ENCODE measurements at places on chromosomes 7 and 10.

- no peak for DNase-seq
These were observed 12.7 kb downstream of the IKZF5 start for GRCh38 chr10:122995936-122996335.

DNA sequence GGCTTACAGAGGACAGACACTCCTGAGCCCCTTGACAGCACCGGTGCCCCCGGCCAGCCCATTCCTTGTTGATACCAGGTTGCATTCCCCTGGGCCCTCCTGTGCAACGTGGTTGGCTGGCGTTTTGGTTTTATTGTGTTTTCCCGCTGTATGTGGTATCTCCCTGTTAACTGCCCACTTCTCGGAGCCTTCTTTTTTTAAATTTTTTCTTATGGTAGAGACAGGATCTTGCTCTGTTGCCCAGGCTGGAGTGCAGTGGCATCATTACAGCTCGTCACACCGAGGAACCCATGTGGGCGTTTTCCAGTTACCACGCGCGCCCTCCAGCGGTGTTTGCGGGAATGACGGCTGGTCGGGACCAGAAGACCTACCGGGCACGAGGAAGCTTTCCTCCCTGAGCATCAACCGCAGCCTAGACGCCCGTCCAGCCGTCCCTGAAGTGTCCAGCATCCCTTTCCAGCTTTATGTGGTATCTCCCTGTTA, 16.9 kb upstream of the ZFAND2A start:
- DNase-seq, result peak; percentile 83

GRCh38 chr10:132458586-132459300, 61.7 kb downstream of the PWWP2B start:
- no peak for DNase-seq

DNA sequence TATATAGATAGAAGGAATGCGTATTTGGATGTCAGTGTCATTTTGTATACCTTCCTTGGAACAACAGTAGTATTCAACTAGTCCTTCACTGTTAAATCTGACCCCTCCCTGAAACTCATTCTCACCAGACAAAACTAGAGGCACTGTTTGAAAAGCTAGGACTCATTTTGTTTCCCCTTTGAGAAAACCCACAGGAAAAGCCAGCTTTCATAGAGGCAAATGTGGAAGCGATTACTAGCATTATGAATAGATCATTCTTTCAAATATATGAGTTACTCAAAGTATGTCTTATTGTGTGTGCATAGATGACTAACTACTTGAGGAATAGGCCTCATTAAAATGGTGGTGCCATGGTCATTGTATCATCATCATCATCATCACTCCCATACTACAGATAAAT, 1.9 kb upstream of the ASB15 start:
- no peak for DNase-seq

- no peak for DNase-seq
These were observed 655.9 kb upstream of the IGFBP3 start for GRCh38 chr7:46576950-46577349.
